Activated CD8-positive, alpha-beta memory T cell treated with anti-CD3 and anti-CD28 coated beads for 4 hours (primary cell): ENCODE measurements at places on chromosomes 13 and 19.
A peak's percentile ranks its signal among the peaks of the same experiment; 100 is the strongest.

- no peak for DNase-seq
These were observed 1297.4 kb upstream of the MIR17HG start for GRCh38 chr13:90049989-90050671.

GRCh38 chr13:113931841-113932459, 41.9 kb downstream of the C13orf46 start:
- DNase-seq, result no peak

DNA sequence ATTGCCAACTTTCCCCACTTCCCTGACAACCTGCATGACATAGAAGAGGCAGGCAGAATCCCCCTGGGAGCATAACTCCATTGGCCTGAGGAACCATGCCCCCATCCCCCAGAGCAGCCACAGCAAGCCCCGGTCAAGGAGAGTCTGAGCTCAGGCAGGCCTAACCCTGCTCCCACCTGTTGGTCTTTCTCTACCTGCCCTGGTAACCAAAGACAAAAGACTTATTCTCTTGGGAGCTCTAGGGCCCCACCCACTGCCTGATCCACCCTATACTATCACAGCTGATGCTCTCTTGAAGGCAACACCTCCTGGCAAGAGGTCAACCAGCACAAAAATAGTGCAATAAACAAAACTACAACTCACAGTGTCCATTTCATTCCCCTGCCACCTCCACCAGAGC, 59.3 kb downstream of the TNFSF13B start:
- no peak for DNase-seq

DNA sequence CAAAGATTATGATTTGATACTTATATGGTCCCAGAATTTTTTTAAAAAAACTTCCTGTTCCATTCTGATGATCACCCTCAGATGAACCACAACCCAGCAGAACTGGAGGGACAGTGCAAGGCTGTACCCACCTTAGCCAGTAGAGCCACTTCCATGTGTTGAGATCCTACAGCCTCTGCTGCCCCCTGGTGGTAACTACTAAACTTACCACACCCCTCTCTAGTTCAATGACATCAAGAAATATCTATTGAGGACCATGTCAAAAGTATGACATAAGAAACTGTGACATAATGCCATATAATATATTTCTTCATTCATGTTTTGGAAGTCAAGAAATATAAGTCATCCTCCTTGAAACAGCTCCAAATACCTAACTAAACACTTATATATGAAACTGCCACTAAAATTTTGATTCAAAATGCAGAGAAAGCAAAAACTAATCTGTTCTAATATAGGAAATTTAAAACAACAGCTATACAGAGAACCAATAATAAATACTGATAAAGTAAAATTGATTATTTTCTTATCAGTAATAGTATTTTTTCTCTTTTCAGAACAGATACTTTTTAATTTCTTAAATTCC, 412.6 kb downstream of the KCTD12 start:
- peak; percentile 21 for DNase-seq

- no peak for DNase-seq
These were observed 349.9 kb upstream of the ZNF507 start for GRCh38 chr19:31995546-31995945.
